ENCODE measurements at places on chromosomes 11 and 22.

DNA sequence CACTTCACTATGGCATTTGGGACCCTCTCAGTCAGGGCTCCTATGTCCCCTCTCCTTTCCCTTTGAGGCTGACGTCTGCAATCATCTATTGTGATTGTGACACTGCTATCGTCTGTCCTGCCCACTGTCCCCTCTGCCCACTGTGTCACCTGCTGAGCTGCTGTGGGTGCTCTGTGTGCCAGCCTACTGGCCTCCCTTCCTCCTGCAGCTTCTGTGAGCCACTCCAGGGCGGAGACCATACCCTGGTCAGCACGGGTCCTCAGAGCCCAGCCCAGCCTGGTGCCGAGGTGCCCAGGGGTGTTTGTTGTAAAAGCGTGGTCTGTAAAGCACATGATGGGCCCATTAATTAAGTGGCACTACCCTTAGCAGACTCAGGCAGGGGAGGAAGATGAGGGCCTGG lies 29.4 kb downstream of the MPPED1 start:
- DNase-seq = no peak

GRCh38 chr22:37354261-37354660 lies 72.0 kb downstream of the CYTH4 start:
- no peak for DNase-seq

DNA sequence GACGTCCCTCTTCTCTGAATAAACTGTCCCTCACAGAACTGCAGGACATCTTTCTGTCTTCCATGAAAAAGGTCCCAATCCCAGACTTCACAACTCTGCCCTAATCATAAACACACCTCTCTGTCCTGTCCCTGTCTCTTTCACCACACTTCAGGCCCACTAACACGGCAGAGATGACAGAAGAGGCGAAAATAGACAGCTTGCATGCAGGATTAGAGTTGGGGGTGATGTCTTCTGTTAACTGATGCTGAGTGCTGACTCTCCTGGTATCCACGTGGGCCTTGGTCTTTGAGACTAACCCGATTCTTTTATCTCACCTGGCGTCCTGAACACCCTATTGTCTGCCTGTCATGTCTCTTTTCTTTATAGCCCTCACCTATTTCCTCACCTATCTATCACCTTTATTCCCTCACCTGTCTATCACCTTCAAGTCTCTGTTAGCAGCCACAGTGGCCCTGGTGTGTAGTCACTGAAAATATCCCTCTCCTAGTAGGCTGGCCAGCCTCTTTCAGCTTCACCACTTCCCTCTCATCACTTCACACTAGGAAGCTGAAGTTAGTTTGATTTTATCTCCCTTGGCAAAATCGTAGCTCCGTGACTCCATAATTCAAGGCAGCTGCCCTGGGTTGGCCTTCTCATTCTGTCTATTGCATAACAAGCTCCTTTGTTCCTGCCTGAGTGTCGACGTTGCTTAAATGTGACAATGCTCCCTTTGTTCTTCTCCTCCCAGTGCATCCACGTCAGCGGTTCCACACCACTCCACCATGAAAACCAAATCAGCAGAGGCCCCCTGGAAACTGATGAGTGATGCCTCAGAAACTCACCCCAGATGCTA lies 30.6 kb upstream of the DRD2 start:
- no peak for DNase-seq

DNA sequence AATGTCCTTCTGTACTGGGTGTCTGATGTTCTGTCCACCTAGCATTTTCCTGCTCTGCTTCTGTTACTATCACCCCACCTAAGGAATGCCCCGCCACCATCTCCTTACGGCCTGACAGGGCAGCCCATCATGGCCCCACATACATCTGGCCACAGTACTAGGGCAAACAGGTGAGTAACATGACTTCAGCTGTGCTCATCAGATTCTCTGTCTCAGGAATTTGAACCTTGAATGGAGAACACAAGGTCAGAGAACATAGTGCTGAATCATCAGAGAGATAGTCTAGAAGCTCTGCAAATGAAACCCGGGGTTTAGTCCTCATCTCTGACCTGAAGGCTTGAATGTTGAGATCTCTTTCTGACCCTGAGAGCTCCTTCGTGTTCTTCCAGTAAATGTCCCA lies 32.4 kb downstream of the ZC3H12C start:
- no peak for DNase-seq

- DNase-seq = no peak
Measured at GRCh38 chr11:128949791-128950454, 7.3 kb upstream of the TP53AIP1 start.

- no peak for DNase-seq
Measured at GRCh38 chr11:110356762-110357671, 60.6 kb upstream of the RDX start.

GRCh38 chr11:78476066-78476465 lies 58.4 kb upstream of the GAB2 start:
- no peak for DNase-seq

- no peak for DNase-seq
Measured at GRCh38 chr22:32949391-32950173, 108.6 kb downstream of the SYN3 start.

- peak; percentile 35 for DNase-seq
Measured at GRCh38 chr22:19889951-19890350, 35.3 kb upstream of the GNB1L start.

- peak; percentile 48 for DNase-seq
Measured at GRCh38 chr22:37021710-37022482, 2.4 kb downstream of the MPST start.

DNA sequence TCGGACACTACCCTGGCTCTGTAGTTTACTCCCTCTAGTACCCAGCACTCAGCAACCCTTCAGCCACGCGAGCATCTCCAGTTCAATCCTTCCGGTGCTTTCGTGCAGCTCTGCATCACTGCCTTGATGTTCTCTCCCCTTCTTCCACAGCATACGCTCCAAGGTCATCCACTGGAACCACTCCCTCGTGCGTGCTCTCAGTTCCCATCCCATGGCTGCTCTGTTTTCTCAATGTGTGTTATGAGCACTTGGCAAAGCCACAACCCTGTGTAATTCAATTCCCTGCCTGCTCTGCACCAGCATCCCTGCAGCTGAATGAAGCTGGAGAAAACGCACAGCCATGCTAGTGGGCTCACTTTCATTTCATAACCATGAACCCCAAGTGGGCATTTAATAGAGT lies 38.5 kb upstream of the NFRKB start:
- DNase-seq = no peak

DNA sequence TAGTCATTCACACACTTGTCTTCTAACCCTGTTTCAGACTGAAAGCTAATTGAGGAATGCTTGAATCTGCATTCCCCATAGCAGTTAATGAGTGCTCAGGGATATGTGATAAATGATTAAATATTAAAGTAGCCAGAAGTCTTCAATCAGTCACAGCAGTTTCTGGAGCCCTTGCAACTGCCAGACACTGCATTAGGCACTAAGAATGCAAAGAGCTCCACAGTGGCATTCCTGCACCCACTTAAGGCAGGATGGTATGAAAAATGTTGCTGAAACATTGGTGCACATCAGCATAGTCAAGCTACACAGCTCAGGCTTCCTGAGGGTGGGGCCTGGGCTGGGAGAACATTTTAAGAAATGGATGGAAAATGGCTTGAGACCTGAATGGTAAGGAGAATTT lies 6.5 kb downstream of the DTX4 start:
- DNase-seq = no peak

- no peak for DNase-seq
Measured at GRCh38 chr11:295351-296170, 3.8 kb downstream of the IFITM5 start.

GRCh38 chr22:24068377-24068680 lies 57.2 kb downstream of the CABIN1 start:
- no peak for DNase-seq
